NCI-H526 (cell line): ENCODE measurements at places on chromosomes 1 and 21.
A peak's percentile ranks its signal among the peaks of the same experiment; 100 is the strongest.

DNA sequence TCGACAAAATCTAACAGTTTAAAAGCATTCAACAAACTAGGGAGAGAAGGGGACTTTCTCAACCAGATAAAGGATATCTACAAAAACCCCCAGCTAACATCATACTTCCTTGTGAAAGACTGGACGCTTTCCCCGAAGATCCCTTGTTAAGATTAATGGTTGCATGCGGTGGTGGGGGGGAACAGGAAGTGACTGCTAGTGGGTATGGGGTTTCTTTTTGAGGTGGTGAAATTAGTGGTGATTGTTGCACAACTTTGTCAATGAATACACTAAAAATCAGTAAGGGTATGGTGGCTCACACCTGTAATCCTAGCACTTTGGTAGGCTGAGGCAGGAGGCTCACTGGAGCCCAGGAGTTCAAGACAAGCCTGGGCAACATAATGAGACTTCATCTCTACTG, 26.9 kb upstream of the EYA3 start:
- no peak for DNase-seq

DNA sequence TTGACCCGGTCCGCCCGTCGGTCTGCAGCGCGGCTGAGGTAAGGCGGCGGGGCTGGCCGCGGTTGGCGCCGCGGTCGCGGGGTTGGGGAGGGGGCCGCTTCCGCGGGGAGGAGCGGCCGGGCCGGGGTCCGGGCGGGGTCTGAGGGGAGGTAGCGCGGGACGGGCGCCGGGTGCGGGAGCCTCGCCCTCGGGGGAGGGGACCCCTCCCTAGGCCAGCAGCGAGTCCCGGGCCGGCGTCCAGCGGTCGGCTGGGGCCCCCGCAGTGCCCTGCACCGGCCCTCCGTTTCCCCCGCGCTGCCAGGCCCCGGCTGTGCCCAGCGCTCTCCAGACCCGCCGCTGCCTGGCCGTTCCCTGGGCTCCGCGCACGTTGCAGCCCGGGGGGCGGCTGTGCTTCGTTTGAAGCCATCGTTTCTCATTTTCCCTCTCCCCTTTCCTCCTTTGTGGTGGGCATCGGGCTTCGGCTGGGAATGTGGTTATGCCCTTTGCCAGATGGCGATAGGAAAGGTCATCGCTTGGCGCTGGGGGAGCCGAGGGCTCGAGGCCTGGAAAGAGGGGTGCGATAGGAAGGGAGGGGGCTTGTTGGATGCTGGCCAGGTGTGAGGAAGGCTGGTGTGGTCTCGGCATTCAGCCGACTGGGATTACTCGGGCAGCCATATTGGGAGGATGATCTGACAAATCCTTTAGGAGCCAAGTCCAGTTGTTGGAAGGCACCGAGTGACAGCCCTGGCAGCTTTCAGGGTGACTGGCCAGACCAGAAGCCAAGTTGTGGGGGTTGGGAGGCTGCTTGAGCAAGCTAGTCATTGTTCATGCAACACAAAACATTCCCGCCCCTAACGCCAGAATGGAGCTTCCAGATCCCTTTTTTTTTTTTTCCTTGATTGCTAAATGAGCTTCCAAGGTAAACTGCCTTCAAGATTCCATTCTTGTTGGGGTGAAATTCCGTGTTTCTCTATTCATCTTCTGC, 753 bp downstream of the KIF1B start:
- peak; percentile 57 for DNase-seq

DNA sequence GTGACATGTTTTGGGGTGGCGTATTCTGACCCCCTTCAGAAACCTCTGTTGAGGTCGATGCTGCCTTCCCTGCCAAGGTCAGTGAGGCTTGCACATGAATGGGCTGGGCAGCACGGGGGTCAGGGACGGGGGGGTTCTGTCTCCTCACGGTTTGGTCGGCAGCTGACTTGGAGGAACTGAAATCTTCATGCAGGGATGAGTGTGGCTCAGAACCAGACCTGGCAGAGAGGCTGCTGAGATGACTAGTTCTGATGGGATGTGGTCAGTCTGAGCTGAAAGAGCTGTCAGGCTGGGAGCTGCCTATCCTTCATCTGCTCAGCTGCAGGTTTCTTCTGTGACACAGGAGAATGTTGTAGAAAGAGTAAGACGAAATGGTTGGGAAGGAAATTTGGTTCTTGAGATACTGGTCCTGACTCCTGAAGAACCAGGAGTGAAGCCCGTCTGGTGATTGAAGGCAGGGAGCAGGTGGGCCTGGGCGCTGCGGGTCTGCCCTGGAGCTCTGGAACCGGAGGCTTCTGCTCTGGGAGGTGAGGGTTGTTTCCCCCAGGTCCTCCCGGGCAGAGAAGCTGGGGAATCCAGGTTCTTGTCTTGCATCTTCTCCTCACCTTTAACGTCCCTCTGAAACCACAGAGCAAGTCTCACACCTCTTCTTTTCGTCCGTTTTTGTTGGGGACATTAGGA, 3.3 kb downstream of the SLX9 start:
- no peak for DNase-seq

DNA sequence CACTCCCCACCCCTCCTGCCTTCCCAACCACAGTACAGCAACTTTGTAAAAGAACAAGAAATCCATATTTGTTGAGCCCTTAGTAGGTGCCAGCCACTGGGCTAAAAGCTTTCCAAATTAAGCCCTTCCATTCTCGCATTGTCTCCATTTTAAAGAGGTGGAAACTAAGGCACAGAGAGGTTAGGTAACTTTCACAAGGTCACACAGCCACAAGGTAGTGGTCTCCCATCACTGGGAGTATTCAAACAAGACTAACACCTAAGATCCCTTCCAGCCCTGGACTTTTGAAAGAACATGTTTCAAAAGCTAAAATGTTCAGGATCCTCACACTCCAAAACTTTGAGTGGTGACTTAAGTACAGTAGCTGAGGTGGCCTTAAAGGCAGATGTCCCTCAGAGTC, 3.2 kb downstream of the SDC3 start:
- DNase-seq: no peak

DNA sequence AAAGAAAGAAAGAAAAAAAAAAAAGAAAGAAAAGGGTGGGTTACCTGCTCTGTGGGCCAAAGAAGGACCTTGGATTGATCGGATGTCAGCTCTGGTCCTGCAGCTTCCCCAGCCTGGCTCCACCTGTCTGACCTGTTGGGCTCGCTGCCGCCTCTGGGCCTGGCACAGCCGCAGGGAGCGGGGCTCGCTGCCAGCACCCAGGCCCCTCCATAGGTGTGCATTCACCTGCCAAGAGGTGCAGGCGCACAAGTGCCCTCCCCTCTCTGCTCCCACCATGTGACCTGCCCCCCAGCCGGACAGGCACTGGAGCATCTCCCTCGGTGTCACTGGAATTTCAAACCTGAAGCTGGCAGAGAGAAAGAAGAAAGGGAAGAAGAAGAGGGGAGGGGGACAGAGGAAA, 33.1 kb upstream of the GPR157 start:
- DNase-seq: no peak

- no peak for DNase-seq
These were observed 3.1 kb upstream of the ARHGEF2 start for GRCh38 chr1:155981266-155982088.

GRCh38 chr1:4018466-4019146, 118.5 kb upstream of the C1orf174 start:
- DNase-seq: no peak

- DNase-seq: no peak
These were observed 876 bp upstream of the CHML start for GRCh38 chr1:241640867-241641622.

DNA sequence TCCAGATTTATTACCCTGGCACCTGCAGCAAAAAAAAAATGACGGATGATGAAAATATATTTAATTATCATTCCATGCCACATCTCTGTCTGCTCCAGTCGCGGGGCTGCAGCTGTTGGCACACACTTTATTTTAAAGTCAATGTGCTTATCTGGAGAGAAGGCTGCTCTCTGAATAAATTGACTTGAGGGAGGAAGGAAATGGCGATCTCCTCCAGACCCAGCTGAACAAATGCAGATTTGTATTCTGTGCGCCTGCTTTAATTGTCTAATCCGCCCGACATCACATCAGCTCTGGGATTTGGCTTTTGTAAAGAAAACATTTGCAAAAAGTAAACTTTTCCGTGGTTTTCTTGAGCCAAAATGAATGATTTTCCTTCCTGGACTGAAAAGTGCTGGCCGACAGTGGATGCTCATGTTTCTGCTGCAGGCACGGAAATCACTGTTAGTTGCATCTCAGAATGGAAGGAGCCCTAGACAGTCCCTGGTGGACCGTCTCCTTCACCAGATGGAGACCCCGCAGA, 150.2 kb downstream of the CAMTA1 start:
- DNase-seq: no peak

- DNase-seq: no peak
These were observed 9.5 kb downstream of the ETNK2 start for GRCh38 chr1:204142032-204142974.

- DNase-seq: peak; percentile 93
These were observed 37.1 kb downstream of the SSX2IP start for GRCh38 chr1:84653130-84653677.

DNA sequence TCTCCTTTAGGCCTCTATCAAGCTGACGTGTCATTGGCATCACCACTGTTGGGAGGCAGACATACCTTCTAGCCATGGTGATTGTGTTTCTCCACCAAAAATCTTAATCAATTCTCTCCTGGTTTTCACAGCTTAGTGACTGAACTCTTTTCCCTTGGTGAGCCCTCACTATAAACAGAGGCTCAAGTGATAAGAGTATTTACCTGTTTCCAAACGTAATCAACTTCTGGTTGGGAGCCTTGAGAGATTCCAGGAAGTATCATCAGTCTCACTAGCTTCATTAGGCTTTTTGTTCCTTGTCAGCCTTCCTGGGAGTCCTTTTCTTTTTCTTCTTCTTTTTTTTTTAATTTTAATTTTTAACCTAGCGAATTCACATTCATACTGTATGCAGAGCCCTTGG, 33.8 kb upstream of the KCNQ4 start:
- no peak for DNase-seq

- peak; percentile 96 for DNase-seq
These were observed at the start of gene TAF12 for GRCh38 chr1:28642847-28643635. TAF12 (minus strand) TSS chr1:28643067; CDS start chr1:28622081, 20,986 bp downstream.

DNA sequence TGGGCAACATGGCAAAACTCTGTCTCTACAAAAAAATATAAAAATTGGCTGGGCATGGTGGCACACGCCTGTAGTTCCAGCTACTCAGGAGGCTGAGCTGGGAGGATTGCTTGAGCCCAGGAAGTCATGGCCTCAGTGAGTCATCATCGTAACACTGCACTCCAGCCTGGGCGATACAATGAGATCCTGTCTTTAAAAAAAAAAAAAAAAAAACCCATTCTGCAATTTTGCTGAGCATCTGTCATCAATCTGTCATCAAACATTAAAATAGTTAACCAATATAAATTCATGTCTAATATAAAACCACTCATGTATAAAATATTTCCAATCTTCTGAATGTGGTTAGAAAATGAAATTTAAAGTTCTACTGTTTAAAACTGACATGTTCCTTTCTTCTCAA, 56.9 kb downstream of the LPAR3 start:
- no peak for DNase-seq

DNA sequence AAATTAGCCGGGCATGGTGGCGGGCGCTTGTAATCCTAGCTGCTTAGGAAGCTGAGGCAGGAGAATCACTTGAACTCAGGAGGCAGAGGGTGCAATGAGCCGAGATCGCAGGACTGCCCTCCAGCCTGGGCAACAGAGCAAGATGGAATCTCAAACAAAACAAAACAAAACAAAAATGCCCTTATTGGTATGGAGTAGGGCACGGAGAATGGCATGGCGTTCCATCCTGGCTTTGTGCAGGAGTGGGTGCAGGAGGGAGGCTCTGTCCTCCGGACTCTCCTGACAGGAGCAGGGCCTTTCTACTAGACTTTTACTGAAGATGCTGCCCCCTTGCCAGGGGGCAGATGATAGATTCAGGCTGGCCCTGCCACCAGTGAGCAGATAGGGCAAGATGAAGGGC, 1.0 kb downstream of the TMEM61 start:
- no peak for DNase-seq

DNA sequence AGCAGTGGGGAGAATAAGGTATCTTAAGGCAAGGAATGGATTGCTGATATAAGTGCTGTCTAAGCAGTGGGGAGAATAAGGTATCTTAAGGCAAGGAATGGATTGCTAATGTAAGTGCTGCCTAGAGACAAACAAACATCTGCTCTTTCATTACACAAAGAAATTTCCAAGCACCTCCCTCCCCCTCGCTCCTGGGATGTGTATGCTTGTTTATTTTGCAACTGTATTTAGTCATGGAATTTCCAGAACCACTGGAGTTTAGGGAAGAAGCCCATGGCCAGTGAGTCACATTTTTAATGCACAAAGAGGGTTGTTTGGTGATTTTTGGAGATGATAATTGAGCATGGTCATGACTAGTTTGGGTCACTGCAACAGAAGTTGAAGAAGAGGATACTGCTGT, 21.5 kb downstream of the PDPN start:
- no peak for DNase-seq

DNA sequence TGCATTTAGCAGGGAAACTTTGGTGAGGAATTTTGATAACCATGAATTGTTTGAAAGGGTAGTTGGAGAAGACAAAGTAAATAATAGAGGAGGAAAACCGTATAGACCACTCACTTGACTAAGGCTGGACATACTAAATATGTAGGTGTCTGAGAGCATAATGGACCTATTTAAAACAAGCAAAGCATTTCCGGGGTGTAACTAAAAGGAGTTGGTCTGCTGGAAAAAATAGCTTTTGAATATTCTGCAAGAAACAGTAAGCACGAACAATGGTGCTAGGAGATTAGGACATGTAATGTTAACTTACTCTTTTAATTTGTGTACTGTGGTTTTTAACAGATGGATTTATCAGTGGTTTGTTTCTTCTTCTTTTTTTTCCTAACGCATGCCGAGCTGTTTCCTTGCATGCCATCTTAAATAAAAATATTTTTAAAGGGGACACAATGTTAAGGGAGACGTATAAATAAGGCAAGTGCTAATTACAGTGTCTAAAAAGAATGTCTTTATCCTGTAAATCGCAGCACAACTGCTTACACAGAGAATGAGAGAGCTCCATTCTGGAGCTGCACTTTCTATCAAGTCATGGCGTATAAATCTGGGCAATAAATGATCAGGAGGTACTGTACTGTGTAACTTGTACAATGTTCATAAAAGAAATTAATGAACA, 492.1 kb downstream of the LMO4 start:
- no peak for DNase-seq

GRCh38 chr1:16420424-16421118, 16.7 kb downstream of the SPATA21 start:
- DNase-seq: no peak

DNA sequence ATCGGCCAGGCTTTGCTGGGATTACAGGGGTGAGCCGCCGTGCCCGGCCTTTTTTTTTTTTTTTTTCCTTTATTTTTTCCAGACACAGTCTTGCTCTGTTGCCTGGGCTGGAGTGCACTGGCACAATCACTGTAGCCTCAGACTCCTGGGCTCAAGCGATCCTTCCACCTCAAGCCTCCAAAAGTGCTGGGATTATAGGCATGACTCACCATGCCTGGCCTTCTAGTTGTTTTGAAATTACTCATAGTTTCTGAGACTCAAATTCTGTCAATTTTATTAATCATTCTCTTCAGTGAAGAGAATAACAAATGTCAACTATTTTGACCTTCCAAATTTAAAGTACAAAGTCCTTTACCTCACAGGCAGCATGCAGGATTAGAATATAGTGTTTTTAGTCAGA, 374.5 kb downstream of the PLA2G4A start:
- no peak for DNase-seq

- no peak for DNase-seq
These were observed 138.4 kb upstream of the ZP4 start for GRCh38 chr1:238029126-238029525.

GRCh38 chr1:111553196-111553595, 49.8 kb upstream of the ADORA3 start:
- no peak for DNase-seq
